ENCODE measurements at places on chromosomes 2 and 18. TPM values are rescaled to one million over a fixed set of nuclear protein-coding genes. Genes with fewer than 3 reads are reported as not detected.

The ZNF396 gene
- 0.48 TPM for total RNA-seq

The AQP12A gene
- not detected for total RNA-seq

The CCBE1 gene
- 3.9 TPM for total RNA-seq

The ANKRD30B gene
- total RNA-seq, result not detected

The VWC2L gene
- not detected for total RNA-seq

The GPR17 gene
- total RNA-seq, result not detected

Data from Right ventricle myocardium superior (tissue), 1 donor.